Suppressor macrophage treated with lipopolysaccharide for 1 hour (primary cell): ENCODE measurements at places on chromosomes 16 and 17.

DNA sequence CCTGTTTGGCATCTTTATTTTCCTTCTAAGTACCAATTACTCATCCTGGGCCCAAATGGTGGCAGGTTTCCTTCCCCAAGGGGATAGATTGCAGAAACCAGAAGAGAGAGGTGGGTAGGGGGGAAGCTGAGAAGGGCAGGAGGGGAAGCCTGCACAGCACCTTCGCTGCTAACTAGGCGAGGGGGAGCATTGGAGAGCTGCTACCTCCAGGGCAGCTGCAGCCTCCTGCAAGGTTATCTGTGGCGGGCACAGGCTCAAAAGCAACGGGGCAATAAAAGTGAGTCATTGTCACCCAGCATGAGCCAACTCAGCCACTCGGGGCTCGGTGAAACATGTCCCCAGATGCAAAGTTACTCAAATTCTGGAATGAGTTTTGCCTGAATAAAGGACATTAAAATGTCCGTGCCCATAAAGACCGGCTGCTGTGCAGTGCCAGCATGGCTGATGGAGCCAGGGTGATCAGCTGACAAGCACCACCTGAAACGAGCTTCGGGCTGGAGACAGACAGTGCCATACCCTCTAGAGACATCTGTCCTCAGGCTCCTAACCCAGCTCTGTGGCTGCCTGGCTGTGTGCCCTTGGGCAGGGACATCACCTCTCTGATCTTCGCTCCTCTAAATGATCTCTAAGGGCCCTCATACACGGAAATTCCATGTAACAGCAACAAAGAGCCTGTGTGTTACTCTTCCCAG lies 68.1 kb upstream of the GRIN2A start:
- DNase-seq: no peak

DNA sequence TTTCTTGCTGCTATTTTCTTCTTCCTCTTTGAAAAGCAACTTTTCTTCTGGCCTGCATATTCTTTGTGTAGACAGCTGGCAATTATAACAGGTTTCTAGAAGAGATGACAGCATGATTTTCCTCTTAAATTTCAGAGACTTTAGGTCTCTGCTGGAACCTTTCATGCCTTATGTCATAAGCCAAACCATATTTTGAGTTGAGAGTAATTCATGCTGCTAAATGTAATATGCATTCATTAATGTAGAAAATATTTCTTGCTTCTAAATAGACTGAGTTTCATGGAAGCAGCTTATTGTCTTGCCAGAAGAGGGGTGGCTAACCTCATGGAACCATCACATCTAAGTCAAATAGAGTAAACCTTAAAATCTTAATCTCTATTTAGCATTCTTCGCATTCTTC lies 25.9 kb upstream of the ABCA9 start:
- no peak for DNase-seq

DNA sequence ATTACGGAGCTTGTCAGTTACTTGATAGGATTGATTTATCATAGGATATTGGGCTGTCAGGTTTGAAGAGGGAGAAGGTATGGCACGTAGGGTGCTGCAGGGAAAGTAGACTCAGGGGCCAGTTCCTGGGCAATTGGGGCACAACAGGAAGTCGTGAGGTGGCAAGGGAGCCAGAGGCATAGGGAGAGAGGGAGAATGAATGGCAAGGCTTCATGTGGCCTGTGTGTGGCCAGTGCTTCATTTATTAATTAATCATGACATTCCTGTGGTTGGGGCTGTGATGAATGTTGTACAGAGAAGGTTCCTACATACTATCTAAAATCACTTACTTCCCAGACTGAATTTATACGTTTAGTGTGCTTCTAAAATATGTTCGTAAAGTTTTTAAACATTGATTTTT lies 19.3 kb downstream of the MFSD11 start:
- DNase-seq: no peak

- no peak for DNase-seq
Observed at GRCh38 chr16:19380328-19380727, 37.4 kb upstream of the TMC5 start.

DNA sequence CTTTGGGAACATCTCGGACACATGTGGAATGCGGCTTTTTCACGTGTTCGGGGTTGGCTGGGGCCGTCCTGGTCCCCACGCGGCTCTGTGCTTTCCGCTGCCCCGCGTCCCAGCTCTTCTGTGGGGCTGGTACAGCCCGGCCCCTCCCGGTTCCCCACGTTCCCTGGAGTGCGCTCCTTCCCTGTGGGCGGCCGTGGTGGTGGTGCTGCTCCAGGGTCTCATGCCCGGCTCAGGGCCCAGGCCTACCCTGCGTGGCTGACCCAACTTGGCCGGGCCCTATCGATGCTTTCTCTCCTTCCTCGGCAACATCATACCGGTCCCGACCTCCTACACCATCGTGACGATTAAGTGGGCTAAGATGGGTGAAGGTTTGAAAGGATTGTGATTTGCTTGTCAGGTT lies 3.3 kb downstream of the TELO2 start:
- DNase-seq: no peak

DNA sequence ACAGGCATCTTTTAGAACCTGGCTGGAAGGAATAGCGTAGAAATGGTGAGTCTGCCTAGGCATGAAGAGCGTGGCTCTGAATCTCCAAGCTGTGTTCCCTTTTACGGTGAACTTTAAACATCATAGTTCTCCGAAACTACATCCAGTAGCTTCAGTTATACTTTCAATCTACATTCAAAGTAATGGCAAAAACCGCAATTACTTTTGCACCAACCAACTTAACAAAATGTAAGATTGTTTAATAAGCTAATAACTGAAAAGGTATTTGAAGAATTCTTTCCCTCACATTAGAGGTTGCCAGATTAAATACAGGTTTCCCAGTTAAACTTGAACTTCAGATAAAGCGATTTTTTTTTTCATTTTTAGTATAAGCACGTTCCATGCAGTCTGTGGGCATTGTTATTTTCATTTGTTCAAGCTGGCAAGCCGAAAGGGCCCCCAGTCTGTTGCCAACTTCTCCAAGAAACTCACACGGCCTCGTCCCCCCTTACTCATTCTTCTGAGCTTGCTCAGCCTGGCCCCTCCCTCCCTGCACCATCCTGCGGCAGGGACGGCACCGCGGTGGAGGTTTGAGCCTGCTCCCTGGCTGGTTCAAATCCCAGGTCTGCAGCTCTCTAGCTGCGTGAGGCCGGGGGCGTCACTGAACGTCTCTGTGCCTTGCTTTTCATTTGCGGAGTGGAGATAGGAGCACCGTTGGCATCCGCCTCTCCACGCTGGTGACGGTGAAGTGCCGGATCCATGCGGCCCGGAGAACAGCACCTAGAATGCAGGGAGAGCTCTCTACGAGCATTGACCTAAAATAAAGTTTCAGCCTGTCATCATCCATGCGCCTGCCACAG lies 3.5 kb upstream of the MTHFSD start:
- DNase-seq: no peak

DNA sequence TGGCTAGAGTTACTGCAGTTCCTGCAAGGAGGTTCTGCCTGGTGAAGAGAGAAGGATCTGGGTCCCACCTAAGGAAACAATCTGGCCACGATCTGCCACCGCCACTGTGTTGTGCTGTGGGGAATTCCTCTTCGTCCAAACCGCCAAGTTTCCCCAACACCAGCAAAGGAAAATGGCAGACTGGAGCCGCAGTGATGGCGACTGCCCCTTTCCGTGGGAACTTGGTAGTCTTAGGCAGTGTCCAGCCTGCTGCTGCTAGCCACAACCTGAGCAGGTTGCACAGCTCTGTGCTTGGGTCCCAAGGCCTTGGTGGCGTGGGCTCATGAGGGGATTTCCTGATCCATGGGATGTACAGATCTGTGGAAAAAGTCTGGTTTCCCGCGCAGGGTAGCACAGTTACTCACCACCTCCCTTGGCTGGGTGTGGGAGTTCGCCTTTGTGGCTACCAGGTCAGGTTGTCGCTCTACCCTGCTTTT lies 28.6 kb downstream of the NFATC3 start:
- no peak for DNase-seq

DNA sequence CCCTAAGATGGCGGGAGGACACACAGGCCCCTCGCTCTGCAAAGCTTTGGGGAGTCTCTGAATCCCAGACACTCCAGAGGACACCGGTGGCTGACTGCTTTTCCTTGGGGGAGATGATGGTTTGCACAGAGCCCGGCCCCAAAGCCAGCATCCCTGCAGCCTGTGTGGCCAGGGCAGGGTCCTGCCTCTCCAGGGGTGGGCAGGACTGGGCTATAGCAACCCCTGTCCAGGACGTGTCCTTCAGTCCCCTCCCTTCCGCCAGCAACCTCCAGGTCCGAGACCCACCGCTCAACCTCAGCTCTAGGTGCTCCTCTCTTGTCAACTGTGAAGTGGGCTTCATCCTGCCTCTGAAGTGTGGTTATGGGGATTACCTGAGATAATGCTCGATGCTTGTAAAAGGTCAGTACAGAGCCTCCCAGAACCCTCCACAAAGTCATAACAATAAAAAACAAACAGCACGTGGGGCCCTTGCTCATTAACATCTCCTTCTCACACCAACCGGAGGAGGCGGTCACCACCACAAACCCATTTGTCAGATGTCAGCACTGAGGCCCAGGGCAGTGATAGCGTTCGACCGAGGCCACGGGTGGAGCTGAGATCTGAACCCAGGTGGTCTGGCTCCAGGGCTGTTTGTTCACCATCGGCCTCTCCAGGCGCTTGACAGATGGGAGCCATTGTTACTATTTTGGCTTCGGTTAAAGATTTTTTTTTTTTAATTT lies 304.8 kb downstream of the IRF8 start:
- DNase-seq: no peak
